DMS53 (cell line): ENCODE measurements at places on chromosomes 2 and 18.

DNA sequence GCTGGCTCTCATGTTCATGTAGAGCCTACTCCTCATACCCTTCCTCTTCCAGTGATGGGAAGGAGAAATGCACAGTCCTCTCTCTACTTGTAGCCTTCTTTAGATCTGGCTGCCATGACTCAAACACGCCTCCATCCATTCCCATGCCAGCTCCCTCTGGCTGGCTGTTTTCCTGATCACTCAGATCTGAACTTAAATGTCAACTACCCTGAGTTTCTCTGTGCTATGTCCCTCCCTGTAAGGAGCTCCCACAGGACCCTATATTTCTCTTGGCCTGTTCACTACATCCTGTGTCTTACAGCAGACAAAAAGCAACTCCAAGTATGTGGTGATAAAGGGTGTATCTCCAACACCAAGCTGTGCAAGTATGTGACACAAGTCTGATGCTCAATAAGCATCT, 152.4 kb downstream of the TCF4 start:
- DNase-seq: no peak

GRCh38 chr2:82968358-82968757, 1490.7 kb downstream of the SUCLG1 start:
- no peak for DNase-seq

DNA sequence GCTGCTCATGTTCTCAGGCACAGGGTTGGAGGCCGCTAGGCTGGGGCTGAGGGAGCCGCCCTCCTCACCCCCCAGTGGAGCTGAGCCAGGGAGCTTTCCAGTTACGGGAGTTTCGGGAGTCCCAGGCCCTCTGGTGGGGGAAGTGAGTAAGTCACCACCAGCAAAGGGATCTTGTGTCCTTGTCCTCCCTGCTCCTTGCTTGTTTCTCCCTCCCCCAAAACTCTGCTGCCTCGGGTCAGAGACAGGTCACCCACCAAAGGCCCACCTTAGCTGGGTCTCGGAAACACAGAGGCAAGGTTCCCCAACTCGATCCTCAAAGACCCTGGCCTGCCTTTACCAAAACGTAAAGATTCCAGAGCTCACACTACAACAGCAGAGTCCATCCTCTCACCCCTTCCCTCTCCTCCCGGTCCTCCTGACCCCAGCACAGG, 60.5 kb upstream of the POMC start:
- peak; percentile 89 for DNase-seq

- DNase-seq: peak; percentile 49
These were observed 5.1 kb upstream of the PAX8 start for GRCh38 chr2:113283704-113284284.

GRCh38 chr2:9652898-9653479, 22.2 kb upstream of the YWHAQ start:
- peak; percentile 20 for DNase-seq

DNA sequence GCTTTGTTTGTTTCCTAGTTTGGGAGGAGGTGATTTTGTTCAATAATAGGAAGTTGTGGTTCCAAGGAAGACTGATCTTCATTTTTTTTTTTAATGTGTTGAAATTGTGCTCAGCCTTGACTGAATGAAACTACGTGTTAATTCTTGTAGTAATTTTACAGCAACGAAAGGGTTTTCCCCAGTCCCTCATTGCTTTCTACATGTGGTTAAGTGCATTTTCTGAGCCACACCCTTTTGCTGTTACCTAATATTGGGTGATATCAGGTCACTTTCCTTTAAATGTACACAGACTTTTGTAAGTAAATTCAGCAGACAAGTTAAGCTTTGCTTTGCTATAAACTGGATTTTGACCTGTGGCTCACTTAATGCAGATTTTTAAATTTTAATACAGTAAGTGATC, 73.6 kb downstream of the OTX1 start:
- no peak for DNase-seq

DNA sequence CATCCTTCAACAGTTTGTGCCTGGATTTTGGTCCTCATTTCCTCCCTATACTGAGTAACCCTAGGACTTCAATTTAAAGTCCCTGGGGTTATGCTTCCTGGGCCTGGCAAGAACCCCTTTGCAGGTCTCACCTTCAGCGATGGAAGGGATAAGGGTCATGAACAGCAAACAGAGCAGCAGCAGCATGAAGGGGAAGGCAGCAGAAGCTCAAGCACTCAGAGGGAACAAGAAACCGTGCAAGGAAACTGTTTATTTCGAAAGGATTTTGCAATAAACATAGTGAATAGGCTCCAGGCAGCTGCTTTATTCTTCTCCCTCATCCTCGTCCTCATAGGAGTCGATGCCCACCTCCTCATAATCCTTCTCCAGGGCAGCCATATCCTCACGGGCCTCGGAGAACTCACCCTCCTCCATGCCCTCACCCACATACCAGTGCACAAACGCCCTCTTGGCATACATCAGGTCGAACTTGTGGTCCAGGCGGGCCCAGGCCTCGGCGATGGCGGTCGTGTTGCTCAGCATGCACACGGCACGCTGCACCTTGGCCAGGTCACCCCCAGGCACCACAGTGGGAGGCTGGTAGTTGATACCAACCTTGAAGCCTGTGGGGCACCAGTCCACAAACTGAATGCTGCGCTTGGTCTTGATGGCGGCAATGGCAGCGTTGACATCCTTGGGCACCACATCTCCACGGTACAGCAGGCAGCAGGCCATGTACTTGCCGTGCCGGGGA, 2.8 kb upstream of the TUBA4B start:
- peak; percentile 56 for DNase-seq

- DNase-seq: peak; percentile 89
These were observed 68.4 kb upstream of the PPP1CB start for GRCh38 chr2:28683100-28683706.

- DNase-seq: no peak
These were observed 23.3 kb downstream of the GLS start for GRCh38 chr2:190903693-190904450.

DNA sequence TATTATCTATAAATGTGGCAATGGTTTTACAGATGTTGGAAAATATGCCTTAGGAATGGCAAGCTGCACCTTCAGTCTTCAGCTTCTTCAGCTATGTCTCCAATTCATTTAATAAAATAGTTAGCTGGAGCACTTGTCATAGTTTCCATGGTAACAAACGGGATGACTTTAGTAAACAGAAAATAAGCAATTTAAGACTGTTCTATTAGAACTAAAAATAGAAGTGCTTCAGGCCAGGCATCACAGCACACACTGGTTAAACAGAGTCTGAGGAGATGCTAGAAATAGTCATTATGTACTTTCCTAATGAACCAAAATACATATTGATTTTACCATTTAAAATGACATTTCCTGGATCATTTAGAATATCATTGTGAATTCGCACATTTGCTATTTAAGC, 195.0 kb downstream of the GCA start:
- peak; percentile 72 for DNase-seq
